Nephron progenitor cell (in vitro differentiated cells): ENCODE measurements at places on chromosomes 4 and X.

- no peaks in the 10 kb centered on the region for H3K36me3 ChIP-seq
- no peaks in the 10 kb centered on the region for H3K4me1 ChIP-seq
- H3K27ac ChIP-seq: no peak overlapping the region
- no peak for DNase-seq
- H3K4me3 ChIP-seq: no peak overlapping the region
These were observed 22.2 kb upstream of the TBC1D8B start for GRCh38 chrX:106780264-106780663.

DNA sequence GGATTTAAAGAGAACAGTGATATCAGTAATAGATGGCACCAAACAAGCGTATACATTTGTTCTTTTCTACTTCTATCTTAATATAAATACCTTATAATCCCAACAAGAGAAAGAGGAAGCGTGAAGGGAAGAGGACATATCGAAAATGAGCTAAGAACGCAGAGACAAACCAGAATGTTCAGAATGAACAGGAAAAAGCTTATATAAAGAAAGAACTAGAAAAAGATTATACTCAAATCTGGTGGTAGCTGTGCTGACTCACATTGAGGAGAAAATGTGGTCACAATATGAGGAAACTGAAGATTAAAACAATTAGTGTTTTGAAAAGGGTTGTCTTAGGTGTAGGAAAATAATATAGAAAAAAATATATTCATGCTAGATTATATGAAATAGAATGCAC, 2.0 kb upstream of the GPR34 start:
- no peaks in the 10 kb centered on the region for H3K27me3 ChIP-seq
- DNase-seq: no peak
- H3K27ac ChIP-seq: no peak overlapping the region
- no peaks in the 10 kb centered on the region for H3K4me1 ChIP-seq
- H3K4me3 ChIP-seq: no peak overlapping the region

DNA sequence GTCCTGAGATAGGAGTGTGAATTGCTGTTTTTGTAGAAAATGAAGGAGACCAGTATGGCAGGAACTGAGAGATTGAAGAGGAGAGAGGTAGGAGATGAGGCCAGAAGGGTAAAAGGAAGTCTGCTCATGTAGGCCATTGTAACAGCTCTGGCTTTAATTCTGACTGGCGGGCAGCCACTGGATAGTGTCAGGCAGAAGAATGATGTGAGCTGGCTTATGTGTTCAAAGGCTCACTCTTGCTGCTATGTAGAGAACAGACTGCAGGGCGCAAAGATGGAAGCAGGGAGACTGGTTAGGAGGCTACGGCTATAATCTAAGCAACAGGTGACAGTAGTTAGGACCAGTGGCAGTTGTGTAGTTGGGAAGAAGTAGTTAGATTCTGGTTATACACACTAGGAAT, 160.2 kb upstream of the FGF13 start:
- no peaks in the 10 kb centered on the region for H3K27me3 ChIP-seq
- no peak for DNase-seq
- no peaks in the 10 kb centered on the region for H3K36me3 ChIP-seq
- H3K4me1 ChIP-seq: no peaks in the 10 kb centered on the region

DNA sequence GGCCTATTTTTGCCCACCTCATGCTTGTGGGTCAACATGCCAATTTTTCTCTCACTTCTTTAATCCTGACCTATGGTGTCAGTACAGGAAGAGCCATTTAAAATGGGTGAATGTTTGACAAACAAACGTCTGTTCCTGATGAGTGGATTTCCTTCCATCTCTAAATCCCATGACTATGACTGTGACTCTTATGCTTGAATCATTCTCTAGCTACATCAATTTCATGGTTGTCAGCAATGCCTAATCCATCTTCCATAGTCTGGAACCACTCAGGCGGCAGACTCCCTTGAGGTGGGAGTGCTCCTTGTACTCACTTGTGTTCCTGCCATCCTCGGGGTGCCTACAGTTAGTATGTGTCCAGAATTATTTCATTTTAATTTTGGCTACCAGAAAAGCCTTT, 194.9 kb upstream of the RPS6KA3 start:
- peak; percentile 4 for DNase-seq
- peaks cover 10% of the 10 kb centered on the region for H3K4me1 ChIP-seq
- H3K36me3 ChIP-seq: no peaks in the 10 kb centered on the region
- no peak overlapping the region for H3K27ac ChIP-seq
- H3K4me3 ChIP-seq: no peak overlapping the region
- H3K27me3 ChIP-seq: peaks cover 3% of the 10 kb centered on the region

DNA sequence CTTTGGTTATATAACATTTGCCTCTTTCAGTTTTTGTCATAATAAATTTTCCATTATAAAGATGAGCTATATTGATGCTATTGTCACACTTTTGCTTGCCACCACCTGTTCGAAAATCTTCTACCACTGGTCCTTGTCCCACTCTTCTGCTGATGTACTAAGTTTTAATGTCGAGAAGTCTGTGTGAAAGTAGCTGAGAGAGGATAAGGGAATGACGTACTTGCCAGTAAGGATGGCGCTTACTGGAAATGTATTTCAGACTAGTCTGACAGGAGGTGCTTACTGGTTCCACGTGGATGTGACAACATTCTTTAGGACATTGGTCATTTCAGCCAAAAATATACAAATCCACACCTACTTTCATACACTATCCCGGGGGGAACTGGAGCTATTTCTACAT, 132.7 kb upstream of the NR3C2 start:
- no peak for DNase-seq
- no peak overlapping the region for H3K27ac ChIP-seq
- no peaks in the 10 kb centered on the region for H3K36me3 ChIP-seq
- H3K27me3 ChIP-seq: no peaks in the 10 kb centered on the region
- H3K4me3 ChIP-seq: no peak overlapping the region
- peaks cover 7% of the 10 kb centered on the region for H3K4me1 ChIP-seq
